ENCODE measurements at places on chromosomes 4 and X. TPM values are rescaled to one million over a fixed set of nuclear protein-coding genes. Genes with fewer than 3 reads are reported as not detected.

The SPANXN3 gene
- total RNA-seq = not detected

The CXCR3 gene
- total RNA-seq = not detected

The SHROOM3 gene
- total RNA-seq = 19.5 TPM

The F11 gene
- total RNA-seq = not detected

The TCEAL5 gene
- total RNA-seq = not detected

The FABP2 gene
- not detected for total RNA-seq

The NPFFR2 gene
- not detected for total RNA-seq

The LUZP4 gene
- not detected for total RNA-seq

The BCORL1 gene
- total RNA-seq = 0.28 TPM

The MND1 gene
- total RNA-seq = 3.3 TPM

The CT45A10 gene
- not detected for total RNA-seq

The OFD1 gene
- total RNA-seq = 8.4 TPM

The TMPRSS11E gene
- not detected for total RNA-seq

The TBC1D8B gene
- 10.4 TPM for total RNA-seq

The SPANXN4 gene
- total RNA-seq = not detected

All from IMR-90 (cell line).